NCI-H2081 treated with DMSO at 0.1 percent for 48 hours (cell line): ENCODE measurements at places on chromosomes 3 and 15.

GRCh38 chr15:40055576-40056293 lies 16.8 kb upstream of the SRP14 start:
- peak; percentile 75 for DNase-seq

GRCh38 chr3:190585805-190586630 lies 72.1 kb downstream of the IL1RAP start:
- DNase-seq: no peak

GRCh38 chr15:39140060-39140604 lies 440.7 kb upstream of the THBS1 start:
- DNase-seq: no peak

DNA sequence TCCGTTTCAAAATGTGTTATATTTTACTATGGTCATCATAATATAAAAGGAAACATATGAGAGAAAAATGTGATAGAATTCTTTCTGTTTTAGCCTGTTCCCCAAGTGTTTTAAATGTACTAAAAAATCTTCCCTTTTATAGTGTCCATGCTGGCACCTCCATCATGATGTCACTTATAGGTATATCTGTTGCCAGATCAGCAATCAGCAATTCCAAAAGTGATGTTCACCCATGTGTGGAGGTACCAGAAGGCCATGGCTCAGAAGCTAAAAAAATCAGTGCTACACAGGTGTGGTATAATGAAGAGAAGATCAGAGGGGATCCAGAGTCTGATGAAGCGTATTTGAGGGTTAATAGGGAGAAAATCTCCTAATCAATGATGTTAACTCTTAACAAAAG lies 1.1 kb upstream of the GPR15 start:
- no peak for DNase-seq

DNA sequence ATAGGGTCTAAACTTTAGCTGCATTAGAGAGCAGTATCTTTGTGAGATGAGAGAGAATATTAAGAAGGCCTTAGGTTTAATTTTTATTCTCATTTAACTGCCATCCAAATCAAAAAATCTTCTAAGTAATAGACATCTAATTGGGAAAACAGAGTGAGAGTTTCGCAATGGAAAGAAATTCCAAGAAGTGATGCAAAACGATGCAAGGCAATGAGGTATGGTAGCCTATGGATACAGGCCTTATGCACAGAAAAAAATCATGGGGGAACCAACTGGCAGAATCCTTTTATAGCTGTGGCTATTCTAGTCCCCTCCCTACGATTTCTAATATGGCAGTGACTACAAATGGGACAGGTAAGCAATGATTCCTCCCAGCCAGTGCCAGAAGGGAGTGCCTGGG lies 225.9 kb downstream of the GREM1 start:
- no peak for DNase-seq

DNA sequence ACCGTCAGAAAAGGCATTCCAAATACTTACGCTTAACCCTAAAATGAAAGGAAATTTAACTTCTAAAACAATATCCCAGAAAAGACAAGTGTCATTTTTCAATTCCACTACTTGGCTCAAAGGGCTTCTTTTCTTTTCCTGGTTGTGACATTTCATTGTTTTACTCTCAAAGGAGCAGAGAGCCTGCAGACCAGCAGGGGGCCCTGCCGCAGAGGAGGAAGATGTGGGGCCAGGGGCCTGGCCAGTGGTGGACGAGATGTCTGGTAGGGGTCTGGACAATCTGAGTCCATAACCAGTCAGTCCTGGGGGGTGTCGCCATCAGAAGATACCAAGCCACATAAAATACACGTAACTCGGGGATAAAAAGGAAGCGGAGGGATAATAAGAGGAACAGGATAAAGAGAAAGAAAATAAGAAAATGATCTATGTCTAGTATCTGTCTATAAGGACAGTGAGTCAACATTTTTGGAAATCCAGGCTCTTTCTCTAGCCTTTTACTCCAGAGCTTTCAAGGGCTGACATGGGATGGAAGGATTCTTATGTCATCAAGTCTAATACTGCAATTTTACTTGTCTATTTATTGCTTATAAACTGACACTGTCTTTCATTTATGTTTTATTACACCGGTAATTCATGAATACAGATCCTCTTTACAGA lies 54.2 kb upstream of the ARHGEF3 start:
- no peak for DNase-seq

- DNase-seq: no peak
These were observed 20.1 kb downstream of the PAQR9 start for GRCh38 chr3:142943349-142943748.

GRCh38 chr3:101778385-101779046 lies 495 bp upstream of the NXPE3 start:
- no peak for DNase-seq

GRCh38 chr3:52596658-52597265 lies 60.4 kb downstream of the UQCC5 start:
- DNase-seq: no peak

DNA sequence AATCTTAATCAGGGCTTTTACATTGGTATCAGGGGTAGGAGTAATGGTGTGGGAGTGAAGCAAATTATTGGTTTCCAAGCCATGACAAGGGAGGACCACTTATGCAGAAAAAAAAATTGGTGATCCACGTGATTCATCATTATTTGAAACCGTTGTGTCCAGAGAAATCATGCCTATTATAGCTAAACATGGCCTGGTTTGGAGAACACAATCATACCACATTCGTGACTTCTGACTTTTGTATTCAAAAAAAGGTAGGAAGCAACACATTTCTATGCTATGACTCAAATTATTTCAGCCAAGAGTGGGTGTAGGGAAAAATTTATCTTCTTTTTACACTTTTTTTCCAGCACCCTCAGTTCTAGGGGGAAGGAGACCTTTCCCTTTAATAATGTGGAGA lies 924.3 kb upstream of the GBE1 start:
- DNase-seq: no peak

GRCh38 chr3:186427627-186428281 lies 65.7 kb upstream of the DGKG start:
- DNase-seq: no peak

DNA sequence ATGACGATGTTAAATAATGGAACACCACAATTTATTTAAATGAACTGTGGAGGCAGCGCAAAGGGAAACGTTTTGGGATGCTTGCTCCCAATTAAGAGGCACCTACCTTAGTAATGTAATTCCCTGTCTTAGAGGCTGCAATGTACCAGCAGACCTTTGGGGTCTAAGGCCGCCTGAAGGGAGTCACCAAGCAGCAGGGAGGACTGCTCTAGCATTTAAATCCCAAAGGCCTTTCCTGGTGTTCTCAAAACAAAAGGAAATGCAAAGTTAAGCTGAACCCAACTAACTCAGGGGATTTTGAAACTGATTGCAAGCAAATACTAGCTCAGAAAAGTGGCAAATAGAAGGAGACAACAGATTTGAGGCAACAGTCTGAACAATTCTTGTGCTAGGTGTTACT lies 510.8 kb downstream of the GABRG3 start:
- DNase-seq: no peak

DNA sequence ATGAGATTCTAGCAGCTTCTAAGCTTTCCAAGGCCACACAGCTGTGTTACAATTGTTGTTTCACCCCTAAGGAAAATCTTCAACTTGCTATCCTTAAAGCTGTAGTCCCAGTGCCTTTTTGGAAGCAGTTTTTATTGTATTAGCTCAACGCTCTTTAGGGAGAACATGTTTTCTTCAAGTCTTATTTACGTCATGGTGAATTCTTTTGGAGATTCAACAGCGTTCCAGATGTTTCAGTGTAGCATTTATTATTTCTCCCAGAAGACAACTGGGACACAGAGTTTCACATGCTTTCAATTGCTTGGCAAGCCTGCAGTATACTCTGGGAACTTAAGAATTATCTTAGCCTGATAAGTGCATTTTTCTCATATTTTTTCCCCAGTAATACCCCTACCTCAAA lies 888.3 kb downstream of the PLOD2 start:
- DNase-seq: no peak

DNA sequence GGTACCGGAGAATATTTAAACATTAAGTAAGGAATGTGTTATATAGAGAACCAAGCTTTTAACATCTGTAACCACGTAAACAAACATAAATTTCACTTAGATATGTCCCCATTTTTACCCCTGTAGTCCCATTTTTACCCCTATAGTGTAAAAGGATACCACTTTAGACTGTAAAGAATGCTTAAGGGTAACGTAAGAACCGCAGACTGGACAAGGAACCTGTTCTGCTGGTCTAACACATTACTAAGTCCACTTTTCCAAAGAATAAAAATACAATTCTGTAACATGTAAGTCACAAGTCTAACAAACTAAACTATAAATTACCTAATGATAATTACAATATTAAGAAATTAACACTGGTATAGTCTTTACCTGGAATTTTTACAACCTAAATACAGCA lies 2.9 kb downstream of the SLC12A6 start:
- no peak for DNase-seq
